ENCODE measurements at places on chromosomes 2 and 18.

DNA sequence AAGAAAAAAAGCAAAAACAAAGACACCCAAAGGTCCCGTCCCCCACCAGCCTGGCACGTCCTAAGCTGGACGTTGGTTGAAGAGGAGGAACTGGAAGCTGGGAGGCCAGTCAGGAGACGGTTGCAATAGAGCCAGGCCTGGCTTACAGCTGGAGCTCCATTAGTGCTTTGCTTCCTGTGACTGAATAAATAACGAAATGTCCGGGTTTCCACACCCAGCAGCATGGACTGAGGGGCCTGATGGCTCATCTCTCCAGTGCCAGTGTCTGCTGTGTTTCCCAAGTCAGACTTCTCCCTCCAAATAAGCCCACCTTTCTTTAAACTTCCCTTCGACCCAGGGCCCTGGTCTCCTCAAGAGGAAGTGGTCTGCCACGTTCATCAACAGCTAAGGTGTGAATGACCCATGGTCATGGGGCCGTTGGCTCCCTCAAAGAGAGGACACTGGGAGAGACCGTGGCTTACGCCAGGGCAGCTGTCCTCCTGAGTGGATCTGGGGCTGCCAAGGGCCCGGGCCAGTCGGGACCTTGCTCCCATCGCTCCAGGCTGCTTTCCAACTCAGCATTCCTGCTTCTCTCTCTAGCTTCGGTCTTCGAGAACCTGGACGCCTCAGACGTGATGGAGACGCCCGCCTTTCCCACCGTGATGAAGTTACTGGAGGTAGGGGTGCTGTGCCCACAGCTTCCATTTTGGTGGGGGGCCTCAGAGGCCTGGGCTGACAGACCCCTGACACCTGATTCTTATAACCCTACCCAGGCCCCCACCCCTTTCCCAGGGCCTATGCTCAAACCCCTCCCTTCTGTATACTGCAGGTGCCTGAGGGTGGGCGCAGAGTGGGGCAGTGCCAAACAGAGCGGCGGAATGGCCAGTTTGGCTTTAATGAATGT lies 44.9 kb downstream of the MYO7B start:
- no peak for DNase-seq

DNA sequence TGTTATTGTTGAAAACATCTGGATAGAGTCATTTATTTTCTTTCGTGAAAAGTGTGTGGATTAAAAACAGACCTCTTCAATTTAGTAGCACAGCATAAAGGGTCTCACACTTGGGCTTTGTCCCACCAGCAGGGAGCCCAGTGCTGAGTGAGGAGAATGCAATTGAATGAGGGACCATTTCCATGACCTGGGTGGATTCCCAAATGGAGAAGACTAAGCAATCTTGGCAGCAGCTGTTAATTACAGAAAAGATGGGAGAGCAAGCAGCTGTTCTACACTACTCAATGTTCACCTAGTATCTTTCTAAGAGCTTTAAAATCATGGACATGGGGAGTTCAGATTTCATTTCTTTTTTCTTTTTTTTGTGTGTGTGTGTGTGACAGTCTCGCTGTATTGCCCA lies 121.8 kb upstream of the FN1 start:
- DNase-seq, result no peak

- DNase-seq, result no peak
Observed at GRCh38 chr2:67772216-67773170, 290.3 kb downstream of the C1D start.

DNA sequence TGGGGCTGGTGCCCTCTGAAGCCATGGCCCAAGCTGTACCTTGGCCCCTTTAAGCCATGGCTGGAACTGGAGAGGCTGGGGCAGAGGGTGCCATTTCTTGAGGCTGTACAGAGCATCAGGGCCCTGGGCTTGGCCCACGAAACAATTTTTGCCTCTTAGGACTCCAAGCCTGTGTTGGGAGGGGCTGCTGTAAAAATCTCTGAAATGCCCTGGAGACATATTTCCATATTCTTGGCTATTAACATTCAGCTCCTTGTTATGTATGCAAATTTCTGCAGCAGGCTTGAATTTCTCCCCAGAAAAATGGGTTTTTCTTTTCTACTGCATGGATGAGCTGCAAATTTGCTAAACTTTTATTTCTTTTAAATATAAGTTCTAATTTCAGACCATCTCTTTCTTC lies 834.0 kb downstream of the DSC3 start:
- no peak for DNase-seq

DNA sequence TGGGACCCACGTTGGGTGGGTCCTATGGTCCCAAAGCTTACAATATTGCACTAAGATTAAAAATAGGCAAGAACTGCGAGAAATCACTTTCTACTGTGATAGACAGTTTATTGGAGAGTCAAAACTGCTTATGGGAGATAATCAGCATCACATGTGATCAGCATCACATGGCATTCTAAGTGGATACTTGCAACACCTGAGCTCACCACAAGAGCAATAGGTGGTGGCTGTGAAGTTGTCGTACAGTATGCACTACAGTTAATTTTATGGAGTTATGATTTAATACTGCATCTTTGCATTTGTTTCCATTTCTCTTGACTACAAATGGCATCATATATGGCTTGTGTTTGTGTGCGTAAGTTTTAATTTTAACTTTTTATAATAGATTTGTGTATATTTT lies 11.6 kb downstream of the PNO1 start:
- no peak for DNase-seq

- DNase-seq, result no peak
Observed at GRCh38 chr18:62717925-62718800, 2.8 kb downstream of the PHLPP1 start.

DNA sequence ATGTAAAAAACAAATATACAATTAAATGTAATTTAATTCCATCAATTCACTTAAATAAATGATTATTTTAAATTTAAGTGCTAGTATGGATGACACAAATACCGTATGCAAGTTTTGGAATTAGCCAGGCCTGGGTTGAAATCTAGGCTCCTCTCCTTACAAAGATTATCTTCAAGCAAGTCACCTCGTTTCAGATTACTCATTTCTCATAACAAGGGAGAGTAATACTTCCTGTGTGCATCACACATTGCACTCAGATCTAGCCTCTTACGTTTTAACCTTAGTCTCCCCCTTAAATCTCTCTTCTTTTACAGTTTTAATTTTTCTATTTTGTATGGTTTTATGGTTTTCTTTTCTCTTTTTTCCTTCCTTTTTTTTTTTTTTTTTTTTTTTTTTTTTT lies 1475.9 kb upstream of the NXPH2 start:
- no peak for DNase-seq

DNA sequence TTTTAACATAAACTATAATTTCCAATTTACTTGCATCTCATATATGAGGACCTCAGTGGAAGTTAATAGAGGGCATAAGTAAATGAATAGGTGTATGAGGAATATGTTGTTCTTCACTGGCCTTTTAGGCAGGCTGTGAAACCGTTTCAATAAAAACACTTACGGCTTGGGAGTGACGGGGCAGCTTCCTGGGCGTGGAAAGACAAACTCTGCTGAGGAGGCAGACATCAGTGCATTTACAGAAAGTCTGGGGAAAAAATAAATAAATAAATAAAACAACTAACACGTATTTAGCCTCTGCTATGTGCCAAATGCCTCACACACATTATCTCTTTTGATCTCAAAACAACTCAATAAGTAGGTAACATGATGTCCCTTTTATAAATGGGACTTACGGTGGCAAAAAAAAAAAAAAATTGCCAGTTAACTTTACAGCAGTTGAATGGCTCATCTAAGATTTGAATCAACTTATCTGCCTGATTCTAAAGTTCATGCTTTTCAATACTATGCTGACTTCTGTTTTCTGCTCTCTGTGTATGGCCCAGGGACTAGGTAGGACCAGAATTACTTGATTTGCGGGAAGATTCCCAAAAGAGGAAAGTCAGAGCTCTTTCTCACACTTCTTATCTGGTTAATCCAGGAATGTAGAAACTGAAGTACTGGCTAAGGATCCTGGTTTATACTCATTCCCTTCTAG lies 77.5 kb upstream of the LRATD1 start:
- DNase-seq, result no peak

- DNase-seq, result no peak
Observed at GRCh38 chr2:226217191-226217590, 582.4 kb downstream of the IRS1 start.

DNA sequence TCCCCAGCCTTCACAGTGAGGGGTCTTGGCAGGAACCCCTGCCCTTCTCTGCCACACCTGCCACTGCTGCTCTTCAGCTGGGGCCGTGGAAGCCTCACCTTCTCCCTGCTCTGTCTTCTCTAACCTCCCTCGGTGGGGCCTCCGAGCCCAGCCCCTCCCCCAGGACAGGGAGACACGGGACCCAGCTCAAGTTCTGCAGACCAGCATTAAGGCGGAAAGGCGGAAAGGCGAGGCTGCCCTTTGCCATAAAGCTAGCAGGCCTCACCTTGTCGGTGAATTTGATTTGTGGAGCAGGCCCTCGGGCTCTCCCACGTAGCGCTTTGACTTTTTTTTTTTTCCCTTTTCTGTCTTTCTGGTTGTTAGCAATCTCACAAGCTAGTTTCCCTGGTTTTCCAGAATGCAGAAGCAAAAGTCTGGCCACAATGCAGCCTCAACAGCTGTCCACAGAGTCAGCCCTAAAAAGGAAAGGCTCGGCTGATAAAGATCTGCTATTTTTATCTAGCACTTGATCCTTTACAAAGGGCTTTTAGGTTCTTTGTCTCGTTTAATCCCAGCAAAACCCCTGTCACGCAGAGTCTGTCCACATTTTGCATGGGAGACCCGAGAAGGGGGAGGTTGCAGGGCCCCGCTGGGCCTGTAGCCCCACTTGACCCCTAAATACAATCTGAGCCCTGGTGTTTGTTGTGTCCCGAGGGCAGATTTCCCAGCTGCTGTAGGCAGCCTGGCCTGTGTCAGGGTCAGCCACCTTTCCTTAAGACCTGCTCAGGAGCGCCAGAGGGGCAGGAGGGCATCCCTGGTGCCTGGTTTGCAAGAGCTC lies 6.0 kb downstream of the ITM2C start:
- DNase-seq, result no peak

GRCh38 chr2:148048475-148049221 lies 27.8 kb downstream of the MBD5 start:
- DNase-seq, result no peak

DNA sequence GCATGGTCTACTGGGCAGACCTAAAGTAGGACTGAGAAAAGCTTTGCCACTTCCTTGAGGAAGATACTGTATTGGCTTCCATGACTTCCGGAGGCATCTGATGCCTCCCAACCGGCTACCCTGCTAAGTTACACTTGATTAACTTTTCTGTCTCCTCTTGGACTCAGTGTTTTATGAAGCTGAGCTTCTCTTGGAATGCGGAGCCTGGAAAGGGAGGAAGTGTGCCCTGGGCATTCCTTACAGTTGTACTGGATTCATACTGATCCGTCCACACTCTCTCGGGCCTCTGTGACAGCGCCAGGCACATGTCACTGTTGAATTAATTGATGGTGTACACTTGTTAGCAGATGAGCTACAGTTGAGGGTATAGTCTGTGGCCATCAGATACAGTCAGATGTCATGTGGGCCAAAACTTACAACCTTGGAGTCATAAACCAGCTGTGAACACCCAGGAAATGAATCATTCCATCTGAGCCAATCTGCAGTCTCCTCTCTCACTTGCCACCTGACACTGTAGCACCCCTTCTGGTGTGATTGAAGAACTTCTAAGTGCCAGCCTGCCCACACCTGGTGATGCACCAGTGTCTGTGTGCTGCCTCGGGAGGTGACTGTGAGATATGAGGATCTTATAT lies 122.5 kb downstream of the FHOD3 start:
- no peak for DNase-seq

GRCh38 chr2:31979956-31980355 lies 30.9 kb downstream of the MEMO1 start:
- no peak for DNase-seq

GRCh38 chr18:52723550-52723970 lies 383.6 kb downstream of the DCC start:
- no peak for DNase-seq

DNA sequence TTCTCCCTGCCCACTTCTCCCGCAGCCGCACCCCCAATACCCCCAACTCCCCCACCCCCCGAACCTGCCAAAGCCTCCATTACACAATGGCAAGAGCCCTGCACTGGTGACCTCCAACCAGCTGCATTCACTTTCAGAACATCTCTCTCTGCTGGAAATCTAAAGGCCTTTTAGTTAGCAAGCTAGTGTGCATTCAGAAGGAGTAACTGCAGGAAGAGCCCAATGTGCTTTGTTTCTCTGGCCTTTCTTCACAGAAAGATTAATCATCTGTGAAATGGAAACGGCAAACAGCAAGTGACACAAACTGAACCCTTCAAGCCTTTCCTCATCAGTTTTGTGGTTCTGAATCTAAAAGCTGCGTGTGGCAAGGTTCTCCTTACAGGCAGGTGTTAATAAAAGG lies 124.2 kb downstream of the OLA1 start:
- DNase-seq, result no peak

GRCh38 chr2:152093464-152093863 lies 5.4 kb downstream of the CACNB4 start:
- DNase-seq, result no peak

GRCh38 chr2:135890835-135891234 lies 14.6 kb upstream of the MCM6 start:
- DNase-seq, result no peak

- DNase-seq, result no peak
Observed at GRCh38 chr18:63831080-63831788, 56.0 kb downstream of the SERPINB7 start.

- DNase-seq, result no peak
Observed at GRCh38 chr2:157443795-157444640, at the start of gene CYTIP. Gene CYTIP, minus strand, starts transcription at chr2:157444089. Its CDS starts 69 bp downstream, at chr2:157444020.

DNA sequence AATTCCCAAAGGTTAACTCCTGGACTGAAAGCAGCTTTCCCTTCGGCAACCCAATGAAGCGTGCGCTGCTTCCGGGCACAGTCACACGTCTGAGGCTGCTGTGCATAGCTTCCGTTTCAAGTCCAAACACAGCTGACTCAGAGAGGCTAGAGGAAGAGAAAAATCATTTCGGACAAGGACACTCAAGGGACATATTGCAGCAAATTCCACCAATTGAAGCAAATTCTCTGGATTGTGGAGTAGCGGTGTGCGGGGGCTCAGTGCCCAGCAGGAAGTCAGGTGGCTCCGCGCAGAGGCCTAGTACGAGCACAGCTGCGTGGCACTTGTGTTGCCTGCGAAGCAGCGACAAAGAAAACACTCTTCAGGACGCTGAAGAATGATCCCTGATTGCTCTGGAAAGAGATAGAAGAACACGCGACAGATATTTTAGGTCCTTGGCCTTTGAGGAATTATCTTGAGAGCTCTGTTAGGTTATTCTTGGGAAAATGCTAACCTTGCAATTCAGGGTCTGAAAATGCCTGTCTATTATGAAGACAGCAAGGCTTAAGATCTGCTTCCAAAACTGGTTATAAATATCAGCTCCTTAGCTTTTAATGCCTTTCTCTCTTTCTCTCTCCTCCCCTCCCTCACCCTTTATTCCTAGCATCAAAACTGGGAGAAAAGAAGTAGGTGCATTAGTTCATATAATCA lies 352.6 kb upstream of the DLGAP1 start:
- no peak for DNase-seq

Measured in omental fat pad (tissue), 4 donors.